Choroid plexus epithelial cell (primary cell): ENCODE measurements at places on chromosomes 11 and 22.

DNA sequence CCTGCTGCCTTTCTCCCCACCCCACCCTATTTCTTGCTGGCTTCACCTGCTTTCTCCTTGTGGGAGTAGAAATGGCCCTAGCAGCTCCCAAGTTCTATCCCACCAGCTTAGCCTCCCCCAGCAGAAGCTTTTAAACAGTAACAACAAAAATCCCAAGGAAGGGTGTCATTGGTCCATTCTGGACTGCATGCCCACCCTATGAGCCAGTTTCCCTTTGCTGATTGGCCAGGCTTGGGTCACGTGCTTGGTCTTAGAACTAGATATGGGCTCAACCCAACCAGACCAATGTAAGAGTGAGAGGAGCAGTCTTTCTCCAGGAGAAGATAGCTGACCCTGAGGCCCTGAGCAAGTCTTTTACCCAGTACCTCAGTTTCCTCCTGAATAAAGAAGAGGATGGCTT is 2.3 kb downstream of the MTFP1 start:
- peak; percentile 16 for DNase-seq

- DNase-seq: no peak
These were observed 16.3 kb downstream of the MRGPRG start for GRCh38 chr11:3202305-3202704.

- no peak for DNase-seq
These were observed 25.4 kb downstream of the TP53AIP1 start for GRCh38 chr11:128917144-128917724.

- DNase-seq: no peak
These were observed 13.1 kb downstream of the PTPN5 start for GRCh38 chr11:18778468-18778867.

- DNase-seq: no peak
These were observed 35.4 kb upstream of the GNAZ start for GRCh38 chr22:23034621-23035556.

DNA sequence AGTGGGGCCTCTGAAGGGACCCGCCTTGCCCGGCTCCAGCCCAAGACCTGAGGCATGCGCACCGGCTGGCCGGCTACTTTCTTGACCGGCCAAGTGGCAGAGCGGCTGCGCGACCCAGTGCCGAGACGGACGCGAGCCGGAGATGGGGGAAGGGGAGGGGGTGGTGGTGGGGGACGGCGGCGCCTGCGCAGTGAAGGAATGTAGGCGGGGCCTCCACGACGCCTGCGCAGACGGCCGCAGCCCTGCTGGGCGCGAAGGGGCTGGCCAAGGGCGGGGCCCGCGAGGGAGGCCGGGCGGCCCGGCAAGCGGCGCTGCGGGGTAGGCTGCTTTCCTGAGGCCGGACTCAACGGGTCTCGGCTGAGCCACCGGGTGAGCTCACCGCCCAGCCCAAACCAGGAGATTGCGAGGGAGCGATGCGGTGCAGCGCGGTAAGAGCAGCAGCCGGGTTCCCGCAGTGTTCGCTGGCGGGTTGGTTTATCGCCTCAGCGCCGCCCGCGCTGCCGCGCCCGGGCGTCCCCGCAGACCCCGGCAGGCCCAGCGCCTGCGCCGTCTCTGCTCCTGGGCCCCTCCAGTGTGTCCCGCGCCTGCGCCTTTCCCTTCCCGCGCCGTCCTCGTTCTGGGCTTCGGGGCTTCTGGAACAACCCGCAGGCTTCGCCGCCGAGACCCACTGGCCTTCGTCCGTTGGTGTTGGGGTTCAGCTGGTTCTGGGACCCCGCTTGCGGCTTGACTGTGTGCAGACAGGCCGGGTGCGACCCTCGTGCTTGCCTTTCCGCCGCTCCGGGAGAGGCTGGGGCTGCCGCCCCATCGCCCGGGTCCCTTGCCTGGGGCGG is at the start of gene SPECC1L:
Gene SPECC1L, plus strand, starts transcription at position 276 of the 830 bp plus-strand sequence. CDS start 31,401 bp downstream, outside the sequence.
- peak; percentile 96 for DNase-seq

DNA sequence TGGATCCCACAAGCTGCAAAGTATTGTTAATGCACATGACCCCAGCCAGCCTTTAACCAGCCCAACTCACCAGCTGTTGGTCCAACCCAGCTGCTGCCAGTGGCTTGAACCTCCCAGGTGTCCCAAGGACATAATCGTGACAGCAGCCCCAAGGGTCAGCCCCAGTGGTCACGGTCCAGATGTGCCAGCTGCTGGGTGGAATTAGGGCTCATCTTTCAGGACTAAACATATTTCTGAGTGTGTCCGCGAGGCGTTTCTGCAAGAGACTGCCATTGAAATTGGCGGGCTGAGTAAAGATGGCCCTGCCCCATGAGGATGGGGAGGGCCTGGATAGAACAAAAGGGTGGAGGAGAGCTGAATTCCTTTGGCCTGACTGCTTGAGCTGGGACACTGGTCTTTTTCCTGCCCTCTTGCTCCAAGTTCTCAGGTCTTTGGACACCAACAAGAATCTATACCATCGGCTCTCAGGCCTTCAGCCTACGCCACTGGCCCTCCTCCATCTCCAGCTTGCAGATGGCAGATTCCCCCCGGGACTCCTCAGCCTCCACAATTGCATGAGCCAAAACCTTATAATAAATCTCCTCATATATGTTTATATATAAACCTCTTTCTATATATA is 240.2 kb downstream of the MN1 start:
- no peak for DNase-seq

DNA sequence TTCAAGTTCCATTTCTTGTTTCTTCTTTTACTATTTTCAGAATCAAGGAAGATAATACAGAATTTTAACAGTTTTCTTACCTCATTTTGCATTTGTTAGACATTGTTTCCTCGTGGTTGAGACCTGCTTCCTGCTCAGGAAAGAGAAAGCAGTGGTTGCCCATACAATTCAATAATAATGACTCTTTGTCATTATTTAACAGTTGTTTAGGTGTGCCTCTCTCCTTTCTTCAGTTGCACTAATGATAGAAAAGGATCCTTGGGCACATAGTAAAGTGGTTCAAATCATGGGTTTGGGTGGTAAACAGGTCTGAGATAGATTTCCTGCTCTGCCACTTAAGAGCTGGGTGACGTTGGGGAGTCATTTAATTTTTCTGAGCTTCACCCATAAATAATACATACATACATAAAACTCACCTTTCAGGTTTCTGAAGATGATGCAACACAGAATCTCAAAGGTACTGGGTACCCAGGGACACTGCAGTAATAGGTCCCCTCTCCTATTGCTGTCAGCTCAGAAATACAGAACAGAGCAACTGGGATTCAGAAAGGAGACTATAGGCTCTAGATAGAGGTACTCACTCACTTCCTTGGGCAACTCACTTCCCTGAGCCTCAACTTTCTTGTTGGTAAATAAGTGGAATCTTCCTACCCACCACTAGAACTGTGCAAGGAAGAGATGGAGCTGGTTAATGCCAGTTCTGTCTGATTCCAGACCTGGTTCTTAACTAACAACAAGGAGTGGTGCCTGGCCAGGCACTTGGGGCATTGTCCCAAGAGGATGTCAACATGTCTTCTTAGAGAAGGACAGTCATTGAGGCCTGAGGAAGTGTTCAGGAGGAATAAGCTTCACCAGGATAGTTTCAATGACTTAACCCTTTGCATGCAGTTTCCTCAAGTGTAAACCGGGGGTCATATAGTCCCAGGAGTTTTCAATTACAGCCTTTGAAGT is 34.9 kb downstream of the CD44 start:
- no peak for DNase-seq
